ENCODE measurements at places on chromosomes 3 and 15.

DNA sequence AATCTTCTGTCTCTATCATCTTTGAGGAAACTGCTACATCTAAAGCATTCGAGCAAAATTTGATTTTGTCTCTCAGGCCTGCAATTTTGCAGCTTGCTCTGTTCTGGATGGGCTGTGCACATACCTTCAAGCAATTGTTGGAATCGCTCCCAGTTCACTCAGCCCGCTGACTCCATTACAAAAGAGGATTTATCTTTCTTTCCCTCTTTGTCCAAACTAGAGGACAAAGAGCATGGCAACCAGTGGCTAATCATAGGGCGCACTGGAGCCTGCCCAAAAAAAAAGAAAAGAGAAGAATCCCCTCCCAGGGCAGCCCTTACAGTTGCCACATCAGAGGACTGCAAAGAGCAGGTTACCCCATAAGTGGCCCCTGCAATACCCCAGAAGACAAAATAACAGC lies 49.0 kb upstream of the DUT start:
- H3K27ac ChIP-seq, result no peak overlapping the region
- no peaks in the 10 kb centered on the region for H3K36me3 ChIP-seq
- no peak overlapping the region for H3K4me3 ChIP-seq
- no peaks in the 10 kb centered on the region for H3K4me1 ChIP-seq

- no peaks in the 10 kb centered on the region for H3K36me3 ChIP-seq
- no peak overlapping the region for H3K4me3 ChIP-seq
- H3K27ac ChIP-seq, result no peak overlapping the region
These were observed 119.4 kb upstream of the GADL1 start for GRCh38 chr3:31013843-31014242.

DNA sequence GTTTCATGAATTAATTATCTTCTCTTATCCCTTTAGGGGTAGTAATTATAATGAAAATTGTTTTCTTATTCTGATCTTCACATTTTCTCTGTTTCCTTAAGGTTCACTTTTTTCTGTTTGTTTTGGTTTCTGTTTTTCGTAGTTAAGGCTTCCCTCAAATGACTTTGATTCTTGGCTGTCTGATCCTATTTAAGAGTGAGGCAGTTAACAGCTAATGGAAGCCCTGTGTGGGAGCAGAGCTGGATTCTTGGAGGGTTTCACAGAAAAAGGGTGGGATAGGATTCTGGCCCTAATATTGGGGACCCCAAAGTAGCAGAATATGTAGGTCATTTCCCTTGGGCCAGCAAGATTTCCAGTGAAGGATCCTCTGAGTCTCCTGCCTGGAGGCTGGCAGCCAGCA lies 6.8 kb upstream of the AMOTL2 start:
- no peak for ATAC-seq
- no peak overlapping the region for H3K4me3 ChIP-seq
- no peaks in the 10 kb centered on the region for H3K4me1 ChIP-seq
- H3K27me3 ChIP-seq, result peaks cover 4% of the 10 kb centered on the region
- no peak overlapping the region for H3K27ac ChIP-seq
- no peaks in the 10 kb centered on the region for H3K36me3 ChIP-seq

DNA sequence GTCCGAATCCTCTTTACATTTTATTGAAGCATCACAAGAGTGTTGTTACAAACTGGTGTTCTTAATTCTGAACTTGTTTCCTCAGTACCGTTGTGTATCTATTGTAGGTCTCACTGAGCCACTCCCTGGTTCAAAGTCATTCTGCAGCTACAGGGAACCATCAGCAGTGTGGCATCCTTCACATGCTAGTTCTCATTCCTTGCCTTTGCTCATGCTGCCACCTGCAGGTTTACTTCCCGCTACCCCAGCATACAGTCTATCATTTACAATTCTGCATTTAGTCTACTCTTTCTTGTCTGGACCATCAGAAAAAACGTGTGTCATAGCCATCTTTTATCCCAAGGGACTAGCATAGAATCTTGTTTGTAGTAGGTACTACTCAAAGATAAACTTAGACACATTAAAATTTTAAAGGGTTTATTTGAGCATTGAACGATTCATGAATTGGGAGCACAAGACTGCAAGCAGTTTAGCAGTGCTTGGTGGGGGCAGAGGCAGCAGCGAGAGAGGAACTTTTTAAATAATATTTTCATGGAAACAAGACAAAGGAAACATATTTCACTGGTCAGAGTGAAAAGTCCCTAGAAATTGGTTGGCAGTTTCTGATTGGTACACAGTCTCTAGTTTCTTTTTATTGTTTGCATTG lies 402.1 kb downstream of the CADM2 start:
- ATAC-seq, result no peak
- no peaks in the 10 kb centered on the region for H3K36me3 ChIP-seq
- no peaks in the 10 kb centered on the region for H3K4me1 ChIP-seq
- H3K4me3 ChIP-seq, result no peak overlapping the region

GRCh38 chr3:53592862-53593261 lies 98.5 kb downstream of the CACNA1D start:
- no peak overlapping the region for H3K27ac ChIP-seq
- H3K4me1 ChIP-seq, result no peaks in the 10 kb centered on the region
- ATAC-seq, result no peak
- no peaks in the 10 kb centered on the region for H3K36me3 ChIP-seq

DNA sequence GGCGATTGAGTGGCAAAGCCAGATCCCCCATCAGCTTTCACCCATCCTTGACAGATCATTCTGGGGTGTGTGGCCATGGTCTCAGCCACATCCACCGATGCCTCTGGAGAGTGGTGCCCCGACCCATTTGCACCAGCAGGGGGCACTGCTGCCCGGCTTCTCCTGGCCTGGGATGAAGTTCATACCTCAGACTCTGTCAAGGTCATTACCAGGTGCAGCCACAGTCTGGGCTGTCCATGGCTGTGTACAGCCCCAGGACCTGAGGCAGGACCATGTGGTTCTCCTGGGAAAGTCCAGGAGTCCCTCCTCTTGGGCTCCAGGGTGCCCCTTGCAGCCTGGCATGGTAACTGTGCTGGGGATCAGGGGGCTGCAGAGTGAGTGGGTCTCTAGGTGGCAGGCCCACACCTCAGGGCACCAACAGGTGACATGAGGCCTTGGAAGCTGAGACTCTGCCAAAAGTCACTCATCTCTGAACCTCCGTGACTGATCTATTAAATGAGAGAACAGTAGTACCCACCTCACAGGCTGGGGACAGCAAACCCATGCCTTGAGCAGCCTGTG lies 67.2 kb downstream of the CACNA2D2 start:
- H3K36me3 ChIP-seq, result no peaks in the 10 kb centered on the region
- H3K4me3 ChIP-seq, result no peak overlapping the region
- no peaks in the 10 kb centered on the region for H3K4me1 ChIP-seq
- no peaks in the 10 kb centered on the region for H3K27me3 ChIP-seq
- H3K27ac ChIP-seq, result no peak overlapping the region

GRCh38 chr3:31505371-31506048 lies 27.2 kb upstream of the STT3B start:
- no peaks in the 10 kb centered on the region for H3K36me3 ChIP-seq
- no peak overlapping the region for H3K4me3 ChIP-seq
- peak overlapping the region; percentile 15 for H3K27ac ChIP-seq

DNA sequence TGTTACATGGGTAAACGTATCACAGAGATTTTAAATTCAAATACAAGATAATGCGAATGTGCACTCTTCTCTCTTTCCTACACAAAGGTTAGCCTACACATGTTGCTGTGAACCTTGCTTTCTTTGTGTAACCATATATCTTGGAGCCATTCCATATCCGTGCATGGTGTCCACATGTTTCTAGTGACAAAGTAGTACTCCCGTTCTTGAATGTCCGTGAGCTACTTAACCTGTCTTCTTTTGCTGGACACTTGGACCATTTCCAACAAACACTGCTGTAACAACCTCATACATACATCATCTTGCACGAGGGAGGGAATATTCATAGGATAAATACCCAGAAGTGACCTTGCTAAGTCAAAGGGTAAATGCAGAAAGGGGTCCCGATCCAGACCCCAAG lies 75.0 kb downstream of the STRIT1 start:
- H3K27ac ChIP-seq, result no peak overlapping the region
- H3K4me3 ChIP-seq, result no peak overlapping the region
- H3K4me1 ChIP-seq, result no peaks in the 10 kb centered on the region
- ATAC-seq, result no peak
- no peaks in the 10 kb centered on the region for H3K27me3 ChIP-seq
- H3K36me3 ChIP-seq, result no peaks in the 10 kb centered on the region

- ATAC-seq, result no peak
- no peaks in the 10 kb centered on the region for H3K36me3 ChIP-seq
- no peaks in the 10 kb centered on the region for H3K4me1 ChIP-seq
- no peaks in the 10 kb centered on the region for H3K27me3 ChIP-seq
- H3K4me3 ChIP-seq, result no peak overlapping the region
These were observed 1001.6 kb downstream of the ROBO2 start for GRCh38 chr3:78041486-78041885.

GRCh38 chr3:72163809-72164634 lies 379.1 kb upstream of the PROK2 start:
- H3K4me1 ChIP-seq, result no peaks in the 10 kb centered on the region
- H3K4me3 ChIP-seq, result no peak overlapping the region
- no peak overlapping the region for H3K27ac ChIP-seq
- no peak for ATAC-seq
- H3K36me3 ChIP-seq, result no peaks in the 10 kb centered on the region

DNA sequence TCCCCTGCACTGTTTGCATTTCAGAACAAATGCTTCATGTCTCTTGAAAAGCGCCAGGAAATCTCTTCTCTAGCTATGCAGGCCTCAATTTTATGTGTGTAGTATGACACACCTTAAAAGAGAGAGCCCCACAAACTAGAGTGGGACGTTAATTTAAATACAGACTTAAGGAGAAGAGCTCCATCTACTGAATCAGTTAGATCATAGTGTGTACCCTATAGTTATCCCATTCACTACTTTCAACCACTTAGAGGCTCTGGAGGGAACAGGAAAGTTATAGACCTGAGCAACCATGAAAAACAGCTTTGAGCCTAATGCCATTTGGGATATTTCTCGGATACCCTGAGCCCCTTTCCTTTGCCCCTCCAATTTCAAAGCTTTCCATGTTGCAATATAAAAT lies 153.7 kb downstream of the TIGIT start:
- no peak overlapping the region for H3K27ac ChIP-seq
- no peak for ATAC-seq
- H3K4me3 ChIP-seq, result no peak overlapping the region
- H3K36me3 ChIP-seq, result no peaks in the 10 kb centered on the region
- H3K27me3 ChIP-seq, result no peaks in the 10 kb centered on the region

Data from activated T-helper 17 cell treated with anti-CD3 and anti-CD28 coated beads, Interleukin-2, amount 50 U/mL, for 72 hours (primary cell).